Fibroblast of villous mesenchyme (primary cell): ENCODE measurements at places on chromosomes 5 and 9. TPM values are rescaled to one million over a fixed set of nuclear protein-coding genes. Genes with fewer than 3 reads are reported as not detected.

The LECT2 gene
- total RNA-seq = not detected in 2 replicates

The CCNO gene
- total RNA-seq = 0.32 TPM in 1 of 2 replicates, not detected in the other

The CYSRT1 gene
- total RNA-seq = under 0.01 and 0.64 TPM in 2 replicates

The ISL1 gene
- total RNA-seq = not detected in 2 replicates

The DIRAS2 gene
- 0.97 and 1.3 TPM in 2 replicates for total RNA-seq
